ENCODE measurements at places on chromosomes 11 and 22.

DNA sequence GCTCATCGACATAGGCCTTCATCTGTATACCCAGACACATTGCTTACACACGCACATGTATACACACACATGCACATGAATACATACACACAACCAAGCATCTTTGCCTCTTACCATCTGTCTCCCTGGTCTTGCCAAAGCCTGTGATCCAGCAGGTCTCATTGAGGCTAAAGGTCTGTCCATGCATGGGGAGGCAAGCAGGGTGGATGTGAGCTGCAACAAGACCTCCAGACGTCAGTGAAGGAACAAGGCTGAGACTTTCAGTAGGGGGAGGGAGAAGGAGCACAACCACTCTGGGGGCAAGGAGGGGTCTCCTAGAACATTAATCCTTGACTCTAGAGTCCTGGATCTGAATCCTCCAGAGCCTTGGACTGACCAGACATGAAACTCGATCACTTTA, 23.7 kb downstream of the TMPRSS13 start:
- DNase-seq: no peak

- no peak for DNase-seq
These were observed 119.3 kb downstream of the KCNQ1 start for GRCh38 chr11:2564008-2564530.

DNA sequence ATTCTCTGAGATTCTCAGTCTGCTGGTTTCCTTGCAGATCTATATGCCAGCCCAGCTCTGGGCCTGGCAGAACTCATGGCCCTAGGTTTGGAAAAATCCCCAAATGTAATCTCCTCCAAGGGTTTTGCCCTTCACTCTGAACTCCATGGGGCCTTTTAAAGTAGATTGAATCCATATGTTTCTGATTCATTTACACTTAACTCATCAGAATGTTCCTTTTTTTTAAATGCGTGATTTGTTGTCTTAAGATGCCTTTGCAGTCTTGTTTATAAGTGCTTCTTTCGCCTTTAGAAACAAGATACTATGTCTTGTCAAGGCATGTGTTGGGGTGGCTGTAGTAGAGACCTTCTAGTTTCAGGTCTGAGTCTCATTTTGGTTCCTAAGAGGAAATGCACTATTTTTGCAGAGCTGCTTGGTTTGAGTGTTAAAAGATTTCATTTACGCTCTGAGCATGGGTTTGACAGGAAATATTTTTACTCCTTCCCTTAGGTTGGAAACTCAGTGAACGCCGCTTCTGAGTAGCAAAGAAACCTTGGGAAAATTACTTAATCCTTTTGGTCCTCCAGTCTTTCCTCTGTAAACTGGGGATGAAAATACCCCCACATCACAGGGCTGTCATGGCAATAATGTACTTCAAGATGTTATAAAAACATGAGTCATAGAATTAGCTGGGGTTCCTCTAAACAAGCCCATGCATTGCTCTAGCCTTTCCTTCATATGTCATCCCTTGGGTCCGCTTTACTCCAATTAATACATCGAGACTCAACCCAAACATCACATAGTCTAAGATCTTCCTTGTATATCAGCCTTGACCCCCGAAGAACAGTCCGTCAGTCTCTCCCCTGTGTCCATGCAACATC, 83.5 kb downstream of the SNX19 start:
- no peak for DNase-seq

- DNase-seq: no peak
These were observed 3.0 kb upstream of the MYBPC3 start for GRCh38 chr11:47355283-47356128.

DNA sequence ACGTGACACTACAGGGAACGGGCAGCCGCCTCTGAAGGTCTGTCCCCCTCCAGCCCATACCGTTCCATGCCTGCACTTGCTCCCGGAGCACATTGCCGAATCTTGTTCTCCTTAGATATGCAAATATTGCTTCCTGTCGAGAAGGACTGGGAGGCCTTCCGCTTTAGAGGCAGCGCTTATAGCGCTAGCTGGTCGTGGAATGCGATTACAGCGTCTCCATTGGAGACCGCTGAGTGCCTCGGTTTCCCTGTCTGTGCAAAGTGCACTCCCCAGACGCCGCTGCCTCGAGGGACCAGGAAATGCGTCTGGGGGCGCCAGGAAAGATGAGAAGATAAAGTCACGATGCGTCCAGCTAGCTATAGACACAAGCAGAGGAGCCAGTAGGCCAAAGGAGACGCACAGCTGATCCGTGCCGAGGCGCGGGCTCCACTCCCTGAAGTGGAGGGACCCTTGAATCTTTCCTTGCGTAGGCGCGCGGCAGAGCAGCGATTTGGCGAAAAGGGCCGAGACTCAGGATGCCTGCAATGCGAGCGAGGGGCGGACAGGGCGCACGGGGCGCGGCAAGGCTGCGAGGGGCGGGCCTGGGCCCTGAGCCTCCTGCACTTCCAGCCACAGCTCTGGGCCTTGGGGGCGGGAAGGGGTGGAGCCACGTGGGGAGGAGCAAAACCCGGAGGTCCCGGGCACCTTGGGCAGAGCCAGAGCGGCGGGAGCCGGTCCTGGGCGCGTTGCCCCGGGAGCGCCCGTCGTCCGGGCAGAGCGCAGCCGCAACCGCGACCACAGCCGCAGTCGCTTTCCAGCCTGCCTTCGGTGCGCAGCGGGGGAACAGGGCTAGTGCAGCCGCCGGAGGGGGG, at the start of gene RASSF10:
TSS of gene RASSF10 (plus strand) at position 692 of the 851 bp plus-strand sequence. CDS start 261 bp downstream, outside the sequence.
- no peak for DNase-seq

GRCh38 chr11:121012091-121012490, 11.8 kb upstream of the TBCEL start:
- DNase-seq: no peak

- no peak for DNase-seq
These were observed 14.4 kb upstream of the GRK2 start for GRCh38 chr11:67251841-67252240.
